ENCODE measurements at places on chromosomes 5 and 9.
A peak's percentile ranks its signal among the peaks of the same experiment; 100 is the strongest.

- DNase-seq: no peak
Observed at GRCh38 chr5:80990527-80990926, 30.4 kb downstream of the RASGRF2 start.

DNA sequence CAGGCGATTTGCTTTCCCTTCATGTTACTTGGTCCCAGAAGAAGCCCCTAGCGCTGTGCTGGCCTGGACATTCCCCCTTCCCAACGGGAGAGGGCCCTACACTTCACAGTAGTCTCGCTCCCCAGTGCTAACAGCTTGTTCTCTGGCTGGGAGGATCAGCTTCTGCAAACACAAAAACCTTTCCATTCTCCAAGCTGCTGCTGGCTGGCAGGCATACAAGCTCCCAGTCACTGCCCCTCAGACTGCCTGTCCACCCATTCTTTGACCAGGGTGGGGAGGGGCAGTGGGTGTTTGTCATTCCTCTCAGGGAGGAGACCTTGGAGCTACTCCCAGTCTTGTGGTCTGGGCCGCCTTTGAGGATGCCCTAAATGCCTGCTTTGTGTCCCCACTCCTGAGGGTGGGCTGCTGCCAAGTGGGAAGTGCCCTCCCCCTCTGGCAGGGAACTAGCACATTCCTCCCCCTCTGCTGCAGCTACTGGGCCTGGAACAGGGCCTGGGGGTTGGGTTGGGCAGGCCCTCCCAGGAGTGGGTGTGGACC is 20.8 kb downstream of the ENHO start:
- peak; percentile 41 for DNase-seq

DNA sequence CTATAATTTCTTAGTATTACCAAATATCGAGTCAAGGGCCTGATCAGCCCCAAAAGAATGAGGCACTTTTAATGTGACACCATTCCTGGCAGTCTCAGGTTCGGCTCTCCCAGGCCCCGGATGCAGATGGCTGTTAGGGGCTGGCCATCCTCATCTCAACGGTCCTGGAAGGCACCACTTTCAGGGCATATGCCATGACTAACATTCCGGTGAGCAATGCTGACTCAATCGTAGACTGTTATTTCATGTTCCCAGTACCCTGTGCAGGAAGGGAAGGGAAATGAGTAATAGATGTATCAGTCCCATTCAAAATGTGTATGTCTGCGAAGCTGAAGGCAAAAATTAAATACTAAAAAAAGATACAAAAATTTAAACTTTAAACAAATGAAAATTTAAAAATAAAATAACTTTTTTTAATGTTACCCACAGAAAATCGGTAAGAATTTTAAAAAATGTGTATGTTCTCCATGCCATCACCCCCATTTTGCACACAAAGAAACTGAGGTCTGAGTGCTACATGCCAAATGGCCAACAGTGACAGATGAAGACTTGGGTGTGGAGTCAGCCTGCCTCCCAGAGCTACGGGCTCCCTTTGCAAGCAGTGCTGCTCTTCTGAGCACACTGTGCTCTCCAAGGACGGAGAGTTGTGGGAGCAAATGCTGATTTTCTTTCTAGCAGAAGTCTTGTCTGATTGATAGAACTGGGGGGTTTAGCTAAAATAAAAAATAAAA is 79.0 kb downstream of the GLDC start:
- no peak for DNase-seq

GRCh38 chr9:90061187-90061586 is 456.4 kb downstream of the GADD45G start:
- no peak for DNase-seq

DNA sequence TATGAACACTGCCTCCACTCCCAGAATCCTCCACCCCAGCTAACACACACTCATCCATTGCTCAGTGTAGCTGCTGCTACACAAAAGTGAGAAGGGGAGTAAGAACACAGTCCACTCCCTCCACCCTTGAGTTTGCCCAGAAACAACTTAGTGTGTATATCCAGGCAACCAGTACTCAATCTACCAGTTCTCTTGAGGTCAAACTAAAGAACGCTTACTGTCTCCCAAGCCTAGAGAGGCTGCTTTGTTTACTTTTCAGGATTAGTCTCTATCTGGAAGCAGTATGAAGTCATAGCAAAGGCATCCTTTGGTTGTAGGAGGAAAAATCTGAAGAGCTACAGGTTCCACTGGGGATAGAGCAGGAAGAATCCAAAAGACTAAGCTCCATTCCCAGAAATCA is 296.3 kb downstream of the KCNN2 start:
- DNase-seq: no peak

DNA sequence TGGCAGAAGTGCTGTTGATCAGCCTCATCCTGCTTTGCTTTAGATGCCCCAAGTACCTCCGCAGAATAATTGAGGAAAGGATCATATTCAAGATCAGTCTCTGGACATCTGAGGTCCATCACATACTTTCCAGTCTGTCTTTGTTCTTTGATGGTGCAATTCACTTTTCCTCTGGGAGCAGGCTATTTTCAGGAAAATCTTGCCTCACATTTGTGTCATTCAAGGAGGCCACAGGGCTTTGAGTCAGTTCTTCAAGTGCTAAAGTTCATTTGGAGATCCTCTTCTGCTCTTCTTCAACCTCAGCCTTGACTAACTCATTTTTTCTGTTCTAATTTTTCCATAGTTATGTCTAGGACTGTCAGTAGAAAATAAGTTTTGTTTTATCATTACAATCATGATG is 18.6 kb downstream of the EQTN start:
- DNase-seq: no peak

DNA sequence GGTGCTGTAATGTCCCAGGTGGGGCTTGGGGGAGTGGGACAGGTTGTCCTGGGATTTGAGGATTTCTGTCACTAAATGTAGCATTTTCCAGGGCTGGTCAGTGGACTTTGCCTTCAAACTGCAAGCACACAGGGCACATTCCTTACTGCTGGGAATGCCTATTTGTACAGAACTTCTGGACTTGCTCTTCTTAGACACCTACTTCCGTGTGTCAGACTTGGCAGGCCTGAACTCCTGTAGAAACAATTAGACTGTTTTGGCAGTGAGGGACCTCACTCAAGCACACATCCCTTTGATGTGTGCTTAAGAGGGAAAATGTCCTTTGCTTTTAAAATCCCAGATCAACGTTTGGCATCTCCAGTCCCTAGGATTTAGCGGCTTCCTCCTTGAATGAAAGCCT is 192.2 kb downstream of the PAPPA start:
- no peak for DNase-seq

GRCh38 chr5:99441235-99441634 is 512.4 kb upstream of the CHD1 start:
- DNase-seq: no peak

DNA sequence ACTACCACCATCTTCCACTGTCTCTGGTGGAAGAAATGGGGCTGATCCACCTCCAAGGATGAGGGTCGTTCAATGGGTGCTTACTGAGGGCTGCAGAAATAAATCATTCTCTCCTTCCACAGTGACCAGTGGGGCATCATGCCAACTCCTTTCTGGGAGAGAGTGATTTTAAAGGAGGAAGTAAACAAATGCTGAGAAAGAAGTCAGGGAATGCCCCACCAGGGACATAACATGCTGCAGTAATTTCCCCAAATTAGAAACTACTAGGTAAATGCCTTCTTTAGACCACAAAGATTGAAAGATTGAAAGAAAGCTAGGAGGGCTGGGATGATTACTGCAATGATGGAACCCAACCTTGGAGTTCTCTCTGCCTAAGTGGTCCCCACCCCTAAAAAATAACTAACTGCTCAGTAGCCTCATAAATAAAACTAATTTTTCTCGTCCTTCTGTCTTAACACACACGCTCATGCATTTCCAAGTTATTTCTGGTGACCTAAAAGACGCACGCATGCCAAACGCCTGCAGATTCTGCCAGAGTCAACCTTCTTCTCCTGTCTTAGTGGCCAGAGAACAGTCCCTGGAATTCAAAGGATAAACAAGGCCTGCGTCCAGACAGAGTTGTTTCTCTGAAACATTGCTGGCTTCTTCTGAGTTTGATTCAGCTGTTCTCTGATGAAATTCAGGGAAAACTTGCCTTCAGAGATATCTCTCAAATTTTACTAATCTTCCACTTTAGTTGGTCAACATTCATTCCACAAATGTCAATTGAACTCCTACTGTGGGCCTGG is 250.0 kb downstream of the NR3C1 start:
- peak; percentile 49 for DNase-seq

GRCh38 chr5:127944125-127944524 is 139.4 kb upstream of the SLC12A2 start:
- no peak for DNase-seq

DNA sequence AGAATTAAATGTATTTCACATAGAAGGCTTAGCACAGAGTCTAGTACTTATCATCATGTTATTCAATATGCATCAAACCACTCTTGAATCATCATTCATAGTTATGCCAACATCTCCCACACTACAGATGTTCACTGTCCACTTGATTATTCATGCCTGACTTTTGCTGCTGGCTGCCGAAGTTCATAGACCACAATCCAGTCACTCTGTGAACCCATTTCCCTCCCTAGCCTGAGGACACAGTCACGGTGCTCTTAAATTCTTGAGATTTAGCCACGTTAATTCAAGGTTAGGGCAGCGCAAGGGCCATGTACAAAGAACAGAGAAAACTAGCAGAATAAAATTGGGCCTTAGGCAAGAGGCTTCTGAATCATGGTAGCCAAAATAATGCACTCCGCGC is 32.4 kb downstream of the ABCA1 start:
- DNase-seq: no peak

- DNase-seq: no peak
Observed at GRCh38 chr9:93148721-93149120, 14.7 kb upstream of the NINJ1 start.

- DNase-seq: no peak
Observed at GRCh38 chr9:6930827-6931226, 173.1 kb downstream of the KDM4C start.

DNA sequence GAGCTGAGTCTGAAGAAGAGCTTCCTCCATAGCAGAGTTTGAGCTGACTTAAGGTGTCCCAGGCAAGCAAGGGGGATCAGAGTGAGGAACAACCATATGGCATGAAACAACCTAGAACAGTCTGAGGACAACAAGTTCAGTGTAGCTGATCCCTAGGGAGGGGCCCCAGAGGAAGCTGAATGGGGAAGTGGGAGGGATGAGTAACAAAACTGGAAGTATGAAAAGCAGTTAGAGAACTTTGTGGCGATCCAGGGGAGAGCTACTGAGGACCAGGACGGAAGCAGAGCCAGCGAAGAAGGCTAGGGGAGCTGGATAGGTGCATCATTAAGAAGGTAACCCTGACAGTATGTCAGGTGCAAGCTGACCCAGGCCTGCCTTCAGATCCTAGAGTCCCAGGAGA is 580.8 kb downstream of the BNC2 start:
- DNase-seq: no peak

GRCh38 chr5:120817044-120817985 is 353.2 kb downstream of the PRR16 start:
- DNase-seq: no peak

GRCh38 chr9:115629879-115630840 is 512.2 kb upstream of the TNC start:
- no peak for DNase-seq

- DNase-seq: no peak
Observed at GRCh38 chr9:26157411-26157810, 479.2 kb upstream of the TUSC1 start.

GRCh38 chr9:92295240-92295790 is 1.8 kb upstream of the IARS1 start:
- DNase-seq: no peak

GRCh38 chr9:33795281-33795680 is at the start of gene PRSS3:
Gene PRSS3, plus strand, starts transcription at chr9:33795561. Its CDS starts 13 bp downstream, at chr9:33795574.
- DNase-seq: no peak

DNA sequence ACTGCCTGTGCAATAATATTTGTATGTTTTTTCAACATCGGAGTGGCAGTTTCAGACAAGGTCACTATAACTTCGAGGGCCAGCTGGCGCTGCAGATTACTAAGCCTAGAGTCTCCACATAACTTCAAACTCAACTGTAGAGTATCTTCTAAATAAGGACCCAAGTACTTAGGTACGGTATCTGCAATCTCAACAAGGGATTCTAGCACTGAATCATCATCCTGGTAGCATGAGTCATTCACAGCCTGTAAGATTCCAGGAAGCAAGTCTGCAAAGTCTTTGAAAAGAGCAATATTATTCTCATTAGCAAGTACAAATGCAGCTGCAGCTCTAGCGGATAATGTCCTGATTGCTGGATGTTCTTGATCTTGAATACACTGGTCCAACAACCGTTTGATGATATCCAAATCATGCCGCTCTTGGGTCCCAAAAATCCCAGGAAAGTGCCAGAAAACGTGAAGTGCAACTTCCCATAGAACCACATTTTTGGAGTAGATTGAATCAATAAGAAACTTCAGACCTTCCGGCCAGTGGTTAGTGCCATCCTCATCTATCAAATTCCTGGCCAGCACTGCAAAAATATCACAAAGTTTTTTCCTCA is 654 bp downstream of the RANBP6 start:
- no peak for DNase-seq

DNA sequence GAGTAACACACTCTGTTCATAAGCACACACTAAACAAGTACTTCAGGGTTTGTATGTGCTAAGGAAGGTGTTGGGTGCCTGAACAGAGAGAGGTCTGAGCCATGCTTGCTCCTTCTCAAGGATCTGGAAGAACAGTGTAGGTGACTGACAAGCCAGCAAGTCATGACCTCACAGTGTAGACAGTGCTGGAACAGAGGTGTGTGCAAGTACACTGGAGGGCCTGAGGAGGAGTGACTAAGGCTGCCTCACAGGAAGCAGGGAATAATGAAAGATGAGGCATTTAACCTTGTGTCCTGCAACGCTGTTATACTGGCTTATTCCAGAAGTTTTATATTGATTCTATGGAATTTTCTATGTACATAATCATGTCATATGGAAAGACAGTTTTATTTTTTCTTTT is 83.9 kb downstream of the TMEM174 start:
- DNase-seq: no peak

GRCh38 chr5:94329115-94329514 is 289.3 kb downstream of the KIAA0825 start:
- no peak for DNase-seq

GRCh38 chr9:8419596-8420275 is 620.2 kb upstream of the DMAC1 start:
- DNase-seq: no peak

DNA sequence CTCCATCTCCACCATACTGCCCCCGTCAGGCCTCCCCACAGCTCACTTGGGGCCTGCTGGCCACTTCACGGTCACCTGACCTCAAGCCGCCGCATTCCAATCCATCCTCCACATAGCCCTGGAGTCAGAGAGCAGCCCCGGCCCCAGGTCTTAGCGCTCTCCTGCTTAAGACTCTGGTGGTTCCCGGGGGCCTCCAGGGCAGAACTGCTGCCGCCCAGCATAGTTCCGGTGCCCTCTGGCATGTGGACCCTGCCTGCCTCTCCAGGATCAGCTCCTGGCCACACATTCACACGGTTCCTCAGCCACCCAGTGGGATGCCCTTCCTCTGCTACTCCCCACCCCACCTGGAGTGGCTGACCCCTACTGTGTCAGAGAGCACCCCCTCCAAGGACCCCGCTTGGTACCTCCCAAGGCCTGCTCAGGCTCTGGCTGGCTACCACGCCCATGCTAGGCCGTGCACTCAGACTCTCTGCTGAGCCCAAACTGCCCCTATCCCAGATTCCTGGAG is 8.7 kb downstream of the PHYKPL start:
- no peak for DNase-seq
